ENCODE measurements at places on chromosomes 5 and 9. TPM values are rescaled to one million over a fixed set of nuclear protein-coding genes. Genes with fewer than 3 reads are reported as not detected.

- DNase-seq: peak; percentile 76
These were observed 260.7 kb downstream of the NR3C1 start for GRCh38 chr5:143142596-143143435.

DNA sequence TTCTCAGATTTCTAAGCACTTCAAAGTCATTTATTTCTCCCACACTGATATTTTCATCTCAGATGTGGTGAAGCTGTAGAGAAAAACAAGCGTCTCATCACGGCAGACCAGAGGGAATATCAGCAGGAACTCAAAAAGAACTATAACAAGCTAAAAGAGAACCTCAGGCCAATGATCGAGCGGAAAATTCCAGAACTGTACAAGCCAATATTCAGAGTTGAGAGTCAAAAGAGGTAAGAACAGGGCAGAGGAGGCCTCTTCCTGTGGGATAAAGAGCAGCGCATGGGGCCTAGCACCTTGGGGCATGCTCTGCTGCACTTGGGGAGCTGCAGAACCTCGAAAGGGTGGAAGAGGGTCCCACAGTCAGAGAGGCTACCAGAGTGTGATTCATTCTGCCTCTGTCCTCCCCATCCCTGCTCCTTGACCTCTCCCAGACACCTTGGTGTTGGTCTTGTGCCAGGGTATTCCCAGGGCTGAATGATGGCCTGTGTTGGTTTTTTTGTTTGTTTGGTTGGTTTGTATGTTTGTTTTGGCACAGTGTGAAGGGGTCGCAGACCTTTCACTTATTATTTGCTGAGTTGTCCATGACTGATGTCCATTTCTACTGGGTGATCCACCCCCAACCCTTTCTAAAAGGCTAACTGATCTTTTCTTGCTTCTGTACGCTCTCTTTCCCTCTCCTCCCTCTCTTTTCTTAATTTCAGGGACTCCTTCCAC lies 248.9 kb downstream of the DOCK8 start:
- no peak for DNase-seq

GRCh38 chr9:115098226-115098965 lies 19.6 kb downstream of the TNC start:
- no peak for DNase-seq

- DNase-seq: no peak
These were observed 109.4 kb downstream of the CMYA5 start for GRCh38 chr5:79798893-79799590.

DNA sequence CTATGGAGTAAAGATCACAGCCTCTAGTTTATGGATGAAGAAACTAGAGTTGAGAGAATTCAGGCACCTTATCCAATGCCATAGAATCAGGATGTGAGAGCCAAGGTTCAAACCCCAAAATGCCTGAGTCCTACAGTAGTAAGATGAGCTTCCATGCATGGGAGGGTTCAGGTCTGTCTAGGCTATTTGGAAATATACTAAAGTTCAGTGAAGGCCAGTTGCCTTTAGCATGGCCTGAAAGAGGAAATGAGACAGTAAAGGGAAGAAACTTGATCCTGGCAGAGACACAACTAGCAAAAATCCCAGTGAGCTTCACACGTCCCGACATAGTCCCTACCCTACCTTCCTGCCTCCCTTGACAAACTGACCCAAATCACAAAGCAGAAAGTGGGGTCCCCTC lies 317.0 kb downstream of the RASEF start:
- DNase-seq: no peak

DNA sequence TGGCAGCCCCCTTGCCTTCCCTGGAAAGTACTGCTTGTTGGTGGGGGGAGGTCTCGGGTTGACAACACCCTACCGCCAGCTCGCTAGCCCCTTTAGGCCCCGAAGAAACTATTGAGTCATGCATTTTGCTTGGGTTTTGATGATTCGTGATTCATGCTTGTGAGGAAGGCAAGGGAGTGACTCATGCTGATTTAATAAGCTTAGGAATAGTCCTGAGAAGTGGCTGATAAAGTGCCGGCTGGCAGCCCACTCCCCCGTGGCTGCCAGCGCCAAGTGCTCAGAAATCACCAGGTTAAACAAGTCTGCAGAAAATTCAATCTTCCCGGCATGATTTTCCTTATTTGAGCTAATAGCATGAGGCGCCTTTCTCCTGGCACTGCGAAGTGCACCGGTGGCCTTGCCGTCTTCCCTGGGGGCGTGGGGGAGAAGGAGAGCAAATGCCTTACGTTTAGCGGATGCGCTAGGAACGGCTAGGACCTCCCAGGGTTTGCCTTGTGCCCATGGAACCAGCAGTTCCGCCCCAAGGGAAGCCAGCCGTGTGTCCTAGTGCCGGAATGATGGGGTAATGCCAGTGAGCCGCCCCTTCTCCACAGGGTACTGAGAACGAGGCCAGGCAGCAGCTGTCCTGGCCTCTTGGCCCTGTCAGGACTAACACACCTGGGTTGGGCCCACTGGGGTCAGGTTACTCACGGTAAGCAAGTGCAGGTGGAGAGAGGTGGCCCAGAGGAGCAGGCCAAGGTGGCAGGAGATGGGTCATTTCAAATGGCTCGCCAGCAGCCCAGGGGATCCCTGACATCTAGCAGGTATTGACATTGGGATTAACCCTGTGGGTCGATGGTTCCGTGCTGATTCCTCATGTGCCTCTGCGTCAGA lies 151.9 kb downstream of the MACROH2A1 start:
- no peak for DNase-seq

GRCh38 chr9:96085491-96086143 lies 210.1 kb downstream of the ERCC6L2 start:
- no peak for DNase-seq

DNA sequence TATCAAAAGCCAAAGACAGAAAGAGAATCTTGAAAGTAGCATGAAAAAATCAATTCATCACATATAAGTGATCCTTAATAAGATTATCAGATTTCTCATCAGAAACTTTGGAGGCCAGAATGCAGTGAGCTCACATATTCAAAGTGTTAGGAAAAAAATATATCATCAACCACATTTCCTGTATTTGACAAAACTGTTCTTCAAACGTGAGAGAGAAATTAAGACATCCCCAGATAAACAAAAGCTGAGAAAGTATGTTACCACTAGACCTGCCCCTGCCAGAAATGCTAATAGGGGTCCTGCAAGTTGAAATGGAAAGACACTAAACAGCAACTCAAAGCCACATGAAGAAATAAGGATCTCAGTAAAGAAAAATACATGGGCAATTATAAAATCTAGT lies 29.9 kb downstream of the HACD4 start:
- no peak for DNase-seq

DNA sequence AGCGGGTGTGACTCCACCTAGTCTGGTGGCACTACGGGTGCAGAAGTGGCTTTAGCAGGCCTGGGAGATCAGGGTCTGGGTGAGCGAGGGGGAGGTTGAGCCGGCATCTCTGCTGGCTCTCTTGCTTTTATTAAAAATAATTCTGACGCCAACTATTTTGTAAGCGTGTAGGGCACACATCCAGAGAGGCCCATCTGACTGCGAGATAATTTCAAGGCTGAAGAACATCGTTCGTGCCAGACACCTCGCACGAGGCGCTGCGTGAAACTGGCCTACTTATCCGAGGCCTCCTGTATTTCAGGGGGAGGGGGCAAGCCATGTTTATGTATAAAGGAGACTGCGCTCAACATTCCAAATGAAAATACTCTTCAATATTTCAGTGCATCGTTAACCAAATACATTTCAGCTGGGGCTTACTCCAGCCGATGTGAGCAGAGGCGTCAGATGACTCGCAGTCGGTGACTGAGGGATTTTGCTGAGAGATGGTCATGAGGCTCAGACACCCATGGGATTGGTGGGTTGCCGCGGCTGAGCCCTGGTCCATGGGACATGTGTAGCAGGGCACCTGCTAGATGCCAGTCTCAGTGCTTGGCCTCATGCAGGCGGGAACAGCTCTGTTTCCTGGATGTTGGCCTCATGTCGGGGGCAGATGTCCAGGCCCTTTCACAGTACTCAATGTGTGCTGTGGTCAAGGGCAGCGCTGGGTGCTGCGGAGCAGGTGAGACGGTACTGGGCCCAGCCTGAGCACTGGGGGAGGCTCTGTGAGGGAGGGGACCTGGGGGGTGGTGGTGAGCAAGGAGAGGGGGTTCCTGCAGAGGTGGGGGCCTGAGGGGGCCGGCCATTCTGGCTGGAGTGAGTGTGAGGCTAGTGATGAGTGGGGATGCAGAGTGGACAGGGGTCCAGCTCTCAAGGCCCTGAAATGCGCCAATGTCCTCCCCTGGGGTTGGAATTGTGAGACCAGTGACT lies 201.5 kb downstream of the DAB2IP start:
- DNase-seq: no peak

- no peak for DNase-seq
These were observed 378.4 kb upstream of the IRX4 start for GRCh38 chr5:2261004-2261703.

DNA sequence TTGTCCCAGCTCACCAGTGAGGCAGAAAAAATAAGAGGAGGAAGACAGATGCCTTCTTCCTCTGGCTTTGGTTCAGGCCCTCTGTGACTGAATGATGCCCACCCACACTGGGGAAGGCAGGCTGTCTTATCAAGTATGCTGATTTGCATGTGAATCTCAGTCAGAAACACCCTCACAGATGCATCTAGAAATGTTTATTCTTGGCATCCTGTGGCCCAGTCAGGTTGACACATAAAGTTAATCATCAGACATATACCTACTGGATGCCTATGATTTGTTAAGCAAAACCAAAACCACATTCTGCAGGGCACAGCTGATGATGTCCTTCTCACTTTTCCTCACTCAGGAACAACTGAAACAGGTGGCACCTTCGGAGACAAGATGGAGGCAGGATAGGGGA lies 243.4 kb upstream of the KCNN2 start:
- no peak for DNase-seq

- no peak for DNase-seq
These were observed 444.3 kb downstream of the SPOCK1 start for GRCh38 chr5:137054792-137055191.

GRCh38 chr5:107467137-107467932 lies 203.4 kb downstream of the EFNA5 start:
- no peak for DNase-seq

GRCh38 chr5:98414938-98415337 lies 358.5 kb upstream of the RGMB start:
- DNase-seq: no peak

GRCh38 chr5:174323878-174324281 lies 278.4 kb downstream of the NSG2 start:
- peak; percentile 41 for DNase-seq

Gene SPEF2
- total RNA-seq: 9.0 TPM

Gene PHF19
- total RNA-seq: 4.1 TPM

Gene ADAMTS2
- 0.78 TPM for total RNA-seq

Gene FGFR4
- total RNA-seq: 1.6 TPM

Gene PRDM9
- total RNA-seq: not detected

Gene LRRC70
- total RNA-seq: 4.1 TPM

Gene EIF4E1B
- not detected for total RNA-seq
